ENCODE measurements at places on chromosomes 2 and 18.

DNA sequence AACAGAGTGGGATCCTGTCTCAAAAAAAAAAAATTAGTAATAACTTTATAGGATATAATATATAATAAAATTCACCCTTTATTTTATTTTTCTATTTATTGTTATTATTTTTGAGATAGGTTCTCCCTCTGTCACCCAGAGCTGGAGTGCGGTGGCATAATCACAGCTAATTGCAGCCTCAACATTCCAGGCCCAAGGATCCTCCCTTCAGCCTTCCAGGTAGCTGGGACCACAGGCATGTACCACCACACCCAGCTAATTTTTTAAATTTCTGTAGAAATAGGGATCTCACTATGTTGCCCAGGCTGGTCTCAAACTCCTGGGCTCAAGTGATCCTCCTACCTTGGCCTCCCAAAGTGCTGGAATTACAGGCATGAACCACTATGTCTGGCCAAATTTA, 958 bp downstream of the C2orf92 start:
- DNase-seq = no peak

- DNase-seq = no peak
These were observed 14.6 kb downstream of the LDLRAD4 start for GRCh38 chr18:13232971-13233786.

- DNase-seq = no peak
These were observed 33.7 kb upstream of the MBOAT2 start for GRCh38 chr2:9037166-9037565.

DNA sequence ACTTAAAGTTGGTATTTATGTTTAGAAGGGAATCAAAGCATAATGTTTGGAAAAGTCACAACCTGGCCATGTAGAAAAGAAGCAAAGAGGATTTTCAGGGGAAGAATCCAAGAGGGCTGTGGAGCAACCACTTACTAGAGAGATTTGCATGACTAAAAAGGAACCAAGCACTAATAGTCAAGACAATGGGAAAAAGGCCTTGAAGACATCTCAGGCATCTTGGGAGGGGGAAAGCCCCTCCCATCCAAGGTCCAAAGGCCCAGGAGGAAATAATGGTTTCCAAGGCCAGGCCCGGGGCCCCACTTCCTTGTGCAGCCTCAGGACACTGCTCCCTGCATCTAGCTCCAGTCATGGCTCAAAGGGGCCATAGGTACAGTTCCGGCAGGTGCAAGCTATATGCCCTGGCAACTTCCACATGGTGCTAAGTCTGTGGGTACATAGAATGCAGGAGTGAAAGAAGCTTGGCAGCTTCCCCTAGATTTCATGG, 128.1 kb downstream of the EIPR1 start:
- no peak for DNase-seq

- no peak for DNase-seq
These were observed 84.5 kb upstream of the RBBP8 start for GRCh38 chr18:22848615-22849014.

GRCh38 chr2:135320465-135321355, 210.3 kb downstream of the ZRANB3 start:
- DNase-seq = no peak

GRCh38 chr2:20614201-20615067, 36.5 kb downstream of the HS1BP3 start:
- DNase-seq = no peak

DNA sequence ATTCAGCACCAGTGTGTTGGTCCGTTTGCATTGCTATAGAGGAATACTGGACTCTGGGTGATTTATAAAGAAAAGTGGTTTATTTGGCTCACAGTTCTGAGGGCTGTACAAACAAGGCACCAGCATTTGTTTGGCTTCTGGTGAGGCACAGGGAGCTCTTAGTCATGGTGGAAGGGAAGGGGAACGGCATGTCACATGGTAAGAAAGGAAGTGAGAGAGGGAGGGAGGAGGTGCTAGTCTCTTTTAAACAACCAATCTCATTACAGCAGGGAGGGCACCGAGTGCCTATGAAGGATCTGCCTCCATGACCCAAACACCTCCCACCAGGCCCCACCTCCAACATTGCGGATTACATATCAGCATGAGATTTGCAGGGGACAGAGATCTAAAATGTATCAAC, 143.9 kb upstream of the DLX2 start:
- DNase-seq = no peak

DNA sequence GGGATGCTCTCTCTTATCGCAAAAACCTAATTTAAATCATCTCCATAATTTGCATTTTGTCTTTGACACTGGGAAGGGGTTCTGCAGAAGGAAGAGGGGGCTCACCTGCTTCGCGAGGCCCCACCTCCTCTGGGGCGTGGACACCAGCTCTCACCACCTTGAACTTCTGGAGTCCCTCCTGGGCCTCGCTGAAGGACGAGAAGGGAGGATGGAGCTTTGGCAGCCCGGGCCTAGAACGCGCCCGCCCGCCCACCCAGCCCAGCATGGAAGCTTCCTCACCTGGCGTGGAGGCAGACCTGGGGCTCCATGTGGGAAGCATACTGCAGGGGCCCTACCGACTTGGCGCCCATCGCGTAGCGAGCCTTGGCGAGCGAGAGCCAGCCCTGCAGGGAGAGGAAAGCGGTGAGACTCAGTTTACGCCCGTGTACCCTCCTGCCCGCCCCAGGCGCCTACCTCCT, 1.1 kb upstream of the IMP4 start:
- no peak for DNase-seq

DNA sequence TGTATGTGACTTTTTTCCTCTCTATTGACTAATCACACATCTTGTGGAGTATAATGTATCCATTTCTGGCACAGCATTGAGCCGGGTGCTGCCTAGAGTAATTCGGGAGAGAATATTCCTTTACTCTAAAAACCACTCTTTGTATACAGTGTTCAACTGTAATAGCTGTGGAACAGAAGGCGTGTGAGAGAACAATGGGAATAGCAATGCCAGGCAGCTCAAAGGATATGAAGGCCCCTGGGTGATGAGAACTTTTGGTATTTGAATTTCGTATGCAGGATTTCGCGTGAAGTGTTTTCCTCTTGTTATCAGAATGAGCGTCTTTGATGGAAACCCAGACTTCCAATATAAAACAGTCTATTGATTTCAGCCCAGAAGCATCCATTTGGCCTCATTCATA, 84.6 kb upstream of the MAP3K20 start:
- DNase-seq = no peak

- DNase-seq = no peak
These were observed 9.0 kb downstream of the LRRTM4 start for GRCh38 chr2:77513191-77513590.

DNA sequence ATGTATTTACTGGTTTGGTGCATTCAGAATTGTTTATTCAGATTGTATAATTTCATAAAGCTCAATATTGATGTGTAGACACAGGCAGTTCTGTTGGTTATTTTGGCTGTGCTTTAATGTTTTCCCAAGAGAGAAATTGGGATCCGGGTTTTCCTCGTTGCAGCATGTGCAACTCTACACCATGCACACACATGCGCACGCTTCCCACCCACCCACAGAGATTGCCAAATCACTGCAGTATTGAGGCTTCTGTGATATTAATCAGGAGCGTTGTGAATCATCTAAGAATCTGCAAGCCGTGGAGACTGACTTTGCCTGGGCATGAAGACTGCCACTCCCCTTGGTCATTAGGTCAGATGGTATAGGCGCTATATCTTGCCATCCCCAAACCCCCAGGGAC, 571.5 kb downstream of the SLC4A3 start:
- DNase-seq = no peak

DNA sequence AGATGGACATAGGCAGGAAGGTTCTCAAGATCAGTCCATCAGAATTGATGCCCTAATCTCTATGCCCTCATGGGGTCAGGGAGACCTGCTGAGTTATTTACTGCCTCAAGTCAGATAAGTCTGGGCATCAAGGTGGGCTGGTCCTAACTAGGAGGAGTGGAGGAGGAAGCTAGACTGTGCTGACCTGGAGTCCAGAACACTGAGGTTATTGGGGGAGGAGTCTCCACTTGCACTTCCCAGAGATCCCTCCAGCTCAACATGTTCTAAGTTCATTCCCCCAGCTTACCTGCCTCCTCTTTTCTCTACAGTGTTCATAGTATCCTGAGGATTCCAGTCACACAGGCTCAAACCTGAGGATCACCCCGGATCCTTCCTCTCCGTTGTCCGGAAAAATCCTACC, 19.3 kb downstream of the EVA1A start:
- DNase-seq = no peak

DNA sequence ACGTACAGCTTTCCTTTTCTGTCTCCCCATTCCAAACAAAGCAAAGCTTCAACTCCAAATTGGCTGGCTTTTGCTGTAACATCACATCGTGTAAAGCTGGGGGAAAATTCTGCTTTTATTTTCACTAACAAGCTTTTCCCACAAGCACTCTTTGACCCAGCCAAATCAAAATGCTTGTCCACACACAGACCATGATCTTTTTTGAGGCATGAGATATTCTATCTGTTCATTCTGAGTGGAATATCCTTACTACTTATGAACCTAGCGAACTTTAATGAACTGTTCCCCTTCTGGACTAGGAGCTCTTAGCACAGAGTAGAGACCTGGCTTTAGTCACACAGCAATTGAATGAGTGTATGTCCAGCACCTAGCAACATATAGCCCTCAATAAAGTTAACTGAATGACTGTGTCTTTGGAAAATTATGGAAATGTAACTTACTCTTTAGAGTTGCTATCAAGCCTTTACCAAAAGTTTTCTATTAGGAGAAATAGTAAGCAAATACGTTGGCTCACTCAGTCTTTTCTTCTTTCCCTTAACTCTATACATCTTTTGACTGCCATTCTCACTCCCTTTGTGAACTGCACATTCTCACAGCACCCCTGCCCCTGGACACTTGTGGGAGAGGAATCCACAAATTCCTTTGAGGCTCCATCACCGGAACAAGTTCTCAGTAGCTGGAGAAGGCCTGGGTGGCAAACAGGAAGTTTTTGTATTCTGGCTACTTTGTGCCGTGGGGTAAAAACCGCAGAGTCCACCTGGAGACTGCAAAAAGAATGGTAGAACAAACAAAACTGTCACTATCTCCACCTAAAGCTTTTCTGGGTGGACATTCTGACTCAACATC, 1.3 kb upstream of the UBE2E3 start:
- DNase-seq = no peak

DNA sequence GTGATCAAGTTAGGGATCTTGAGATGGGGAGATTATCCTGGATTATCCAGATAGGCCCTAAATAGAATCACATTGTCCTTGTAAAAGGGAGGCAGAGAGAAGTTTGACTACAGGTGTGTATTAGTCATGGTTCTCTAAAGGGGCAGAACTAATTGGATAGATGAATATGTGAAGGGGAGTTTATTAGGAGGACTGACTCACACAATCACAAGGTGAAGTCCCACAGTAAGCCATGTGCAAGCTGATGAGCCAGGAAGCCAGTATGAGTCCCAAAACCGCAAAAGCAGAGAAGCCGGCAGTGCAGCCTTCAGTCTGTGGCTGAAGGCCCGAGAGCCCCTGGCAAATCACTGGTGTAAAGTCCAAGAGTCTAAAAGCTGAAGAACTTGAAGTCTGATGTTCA, 275.8 kb downstream of the KCNS3 start:
- no peak for DNase-seq

- no peak for DNase-seq
These were observed 165.3 kb downstream of the NEDD4L start for GRCh38 chr18:58209326-58209725.

- DNase-seq = no peak
These were observed 210.5 kb downstream of the SH3RF3 start for GRCh38 chr2:109339519-109339966.
